ENCODE measurements at places on chromosomes 3 and 15.

DNA sequence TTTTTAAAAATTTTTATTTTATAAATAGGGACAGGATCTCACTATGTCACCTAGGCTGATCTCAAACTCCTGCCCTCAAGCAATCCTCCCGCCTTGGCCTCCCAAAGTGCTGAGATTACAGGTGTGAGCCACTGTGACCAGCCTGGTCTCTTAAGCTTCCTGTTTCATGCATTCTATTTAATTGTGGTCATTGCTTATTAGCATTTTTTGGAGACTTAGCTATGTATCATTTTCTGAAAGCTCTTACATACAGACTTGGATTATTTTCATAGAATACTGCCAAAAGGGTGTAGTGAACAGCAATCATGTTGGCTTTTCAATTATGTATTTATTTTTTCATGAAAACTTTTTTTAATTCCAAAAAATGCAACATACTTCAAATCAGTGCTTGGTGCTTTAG is 51.5 kb upstream of the DCUN1D1 start:
- no peak for DNase-seq

DNA sequence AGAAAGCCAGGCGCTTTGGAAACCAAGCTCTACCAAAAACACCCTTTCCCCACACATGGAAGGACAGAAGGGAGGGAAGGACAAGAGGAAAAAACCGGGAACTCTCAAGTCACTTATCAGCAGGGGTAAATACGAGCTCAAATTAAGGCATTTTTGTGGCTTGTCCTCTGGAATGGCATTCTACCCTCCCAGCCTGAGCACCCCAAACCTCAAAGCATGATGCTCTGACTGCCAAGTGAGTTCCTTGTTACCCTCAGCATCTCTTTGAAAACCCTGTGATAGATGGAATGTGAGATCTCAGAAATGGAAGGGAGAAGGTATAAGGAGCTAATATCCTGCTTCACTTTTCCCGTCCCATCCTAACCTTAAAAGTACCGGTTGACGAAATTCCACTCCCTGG is 8.1 kb upstream of the CSPG5 start:
- DNase-seq = no peak

- DNase-seq = no peak
These were observed 19.6 kb downstream of the VGLL4 start for GRCh38 chr3:11624161-11624560.

DNA sequence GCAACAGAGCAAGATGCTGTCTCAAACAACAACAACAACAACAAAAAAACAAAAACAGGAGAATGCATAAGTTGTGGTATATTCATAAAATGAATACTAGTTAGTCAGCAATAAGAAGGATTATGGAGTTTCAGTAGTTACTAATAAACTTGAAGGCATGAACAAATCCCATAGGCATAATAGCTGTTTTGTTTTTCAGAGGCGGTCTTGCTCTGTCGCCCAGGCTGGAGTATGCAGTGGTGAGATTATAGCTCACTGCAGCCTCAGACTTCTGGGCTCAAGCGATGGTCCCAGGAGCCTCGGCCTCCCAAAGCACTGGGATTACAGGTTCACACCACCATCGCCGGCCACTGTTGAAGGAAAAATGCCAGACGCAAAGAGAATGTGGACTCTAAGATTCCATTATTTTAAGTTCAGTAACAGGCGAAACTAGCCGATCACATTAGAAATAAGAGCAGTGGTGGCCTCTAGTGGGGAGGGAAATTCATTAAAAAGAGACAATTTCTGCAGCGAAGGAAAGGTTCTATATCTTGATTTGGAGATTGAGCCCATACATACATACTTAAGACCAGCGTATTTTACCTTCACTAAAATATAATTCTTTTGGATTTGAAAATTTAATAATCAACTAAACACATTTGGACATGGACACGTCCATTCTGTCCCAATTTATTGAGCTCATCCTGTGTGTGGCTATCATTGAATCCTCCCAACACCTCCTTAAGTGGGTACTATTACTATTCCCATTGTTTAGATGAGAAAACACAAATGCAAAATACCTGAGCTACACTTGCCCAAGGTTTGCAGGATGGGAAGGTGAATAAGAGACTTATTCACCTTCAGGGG is 27.4 kb upstream of the HDAC11 start:
- no peak for DNase-seq

DNA sequence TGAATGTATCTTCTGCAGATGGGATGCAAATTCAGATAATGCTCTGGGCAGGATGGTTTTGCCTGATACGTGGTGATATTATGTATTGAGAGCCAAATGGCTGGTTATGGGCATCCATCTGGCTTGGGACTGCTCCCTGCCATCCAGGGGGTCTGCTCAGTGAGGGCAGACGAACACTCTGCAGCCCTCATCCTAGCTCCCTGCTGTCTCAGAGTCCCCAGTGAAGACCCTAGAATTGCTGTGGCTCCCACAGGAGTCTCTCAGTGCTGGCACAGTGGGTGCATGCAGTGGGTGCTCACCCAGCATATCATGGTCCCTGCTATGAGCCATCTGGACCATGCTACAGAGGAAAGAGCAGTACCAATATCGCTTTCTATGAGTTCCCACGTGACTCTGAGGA is 10.3 kb downstream of the CX3CR1 start:
- DNase-seq = no peak

DNA sequence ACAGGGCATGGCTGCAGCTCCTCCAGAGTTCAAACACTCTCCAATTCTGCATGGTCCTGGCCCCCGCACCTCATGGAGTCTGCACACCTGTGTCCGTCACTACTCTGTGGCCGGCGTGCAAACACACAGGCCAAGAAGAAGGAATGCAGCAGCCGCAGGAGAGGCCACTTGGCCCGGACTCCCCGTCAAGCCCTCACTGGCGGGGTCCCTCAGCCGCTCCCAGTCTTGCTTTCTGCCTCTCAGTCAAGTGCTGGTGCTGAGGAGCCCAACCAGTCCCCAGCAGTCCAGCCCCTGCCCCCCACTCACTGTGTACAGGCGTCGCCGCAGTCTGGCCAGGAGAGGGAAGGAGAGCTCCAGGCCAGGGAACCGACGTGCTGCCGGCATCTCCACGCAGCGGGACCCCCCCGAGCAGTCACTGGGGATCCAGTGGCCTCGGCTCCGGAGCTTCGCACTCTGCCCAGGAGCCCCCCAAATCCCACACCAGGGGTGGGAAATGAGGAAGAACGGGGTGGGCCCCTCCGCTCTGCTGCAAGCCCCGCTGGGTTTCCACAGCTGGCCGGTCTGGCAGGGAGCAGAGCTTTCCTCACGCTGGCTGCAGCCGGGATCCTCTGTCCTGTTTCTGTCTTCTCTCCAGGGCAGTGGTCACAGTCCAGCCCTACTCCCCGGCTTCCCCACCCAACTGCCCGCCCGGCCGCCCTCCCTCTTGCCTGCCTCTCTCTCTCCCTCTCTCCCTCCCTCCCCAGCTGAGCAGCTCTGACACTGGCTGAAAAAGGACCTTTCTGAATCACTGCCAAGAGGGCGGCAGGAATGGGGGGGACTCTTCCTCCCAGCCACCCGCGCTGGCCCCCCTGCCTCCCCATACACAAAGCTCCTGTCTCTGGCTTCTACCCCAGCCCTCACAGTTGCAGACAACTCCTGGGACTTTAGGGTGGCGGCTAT is 16.0 kb downstream of the TNK2 start:
- DNase-seq = no peak

DNA sequence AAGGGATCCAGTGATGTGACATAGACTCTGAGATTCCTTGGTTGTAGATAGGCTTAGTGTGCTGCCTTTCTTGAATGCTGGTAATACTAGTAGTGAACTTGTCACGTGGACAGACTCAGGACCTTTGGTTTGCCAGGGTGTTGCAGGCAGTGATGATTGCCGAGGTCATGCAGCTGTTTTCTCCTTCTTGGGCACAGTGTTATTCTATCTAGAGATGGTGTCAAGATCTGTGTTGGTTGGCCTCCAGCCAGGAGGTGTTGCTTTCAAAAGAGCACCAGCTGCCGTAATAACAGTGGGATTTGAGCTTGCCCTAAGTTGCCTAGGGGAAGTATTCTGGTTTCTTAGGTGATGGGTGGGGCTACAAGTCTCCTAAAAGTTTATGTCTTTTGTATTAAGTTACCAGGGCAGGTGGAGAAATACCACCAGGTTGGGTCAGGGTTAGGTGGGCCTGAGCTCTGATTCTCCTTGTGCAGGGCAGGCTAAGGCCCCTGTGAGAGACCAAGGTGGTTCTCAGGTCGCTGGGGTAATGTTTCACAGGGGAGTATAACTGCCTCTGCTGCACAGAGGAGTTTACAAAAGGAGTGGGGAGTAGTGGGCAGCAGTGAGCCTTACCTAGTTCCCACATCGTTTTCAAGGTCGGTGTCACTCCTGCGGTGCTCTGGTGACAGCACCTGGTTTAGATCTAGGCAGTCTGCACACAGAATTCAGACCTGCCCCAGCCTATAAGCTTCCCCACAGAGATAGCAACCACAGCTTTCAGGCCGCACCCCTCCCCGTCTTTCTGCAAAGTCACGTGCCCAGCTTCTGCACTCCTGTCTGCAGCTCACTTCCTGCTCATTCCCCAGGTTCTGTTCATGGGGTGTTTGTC is 350.3 kb downstream of the DOCK3 start:
- peak; percentile 31 for DNase-seq

GRCh38 chr3:151576511-151577137 is 115.8 kb upstream of the IGSF10 start:
- DNase-seq = no peak

- no peak for DNase-seq
These were observed 70.5 kb upstream of the ALDH1A3 start for GRCh38 chr15:100809151-100809550.

- DNase-seq = no peak
These were observed 288.0 kb upstream of the TLE3 start for GRCh38 chr15:70385711-70386110.

DNA sequence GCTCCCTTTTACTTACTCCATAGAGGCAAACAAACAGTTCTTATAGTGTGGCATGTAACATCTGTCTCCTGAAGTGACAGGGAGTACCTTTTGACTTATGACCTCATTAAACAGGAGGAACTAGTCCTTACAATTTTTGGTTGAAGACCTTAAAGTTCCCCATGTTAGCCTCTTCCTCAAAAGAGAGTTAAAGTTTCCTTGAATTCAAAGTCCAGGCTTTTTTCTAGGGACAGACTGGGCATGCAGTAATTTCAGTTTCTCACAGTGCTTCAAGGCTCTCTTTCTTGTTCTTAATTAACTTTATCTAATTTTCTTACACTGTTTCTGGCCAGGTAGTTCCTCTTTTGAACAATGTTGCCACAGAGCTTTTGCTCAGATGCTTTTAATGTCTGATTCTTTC is 12.1 kb downstream of the GOLM2 start:
- DNase-seq = no peak

GRCh38 chr15:90337256-90337655 is 14.8 kb upstream of the ZNF774 start:
- DNase-seq = no peak

DNA sequence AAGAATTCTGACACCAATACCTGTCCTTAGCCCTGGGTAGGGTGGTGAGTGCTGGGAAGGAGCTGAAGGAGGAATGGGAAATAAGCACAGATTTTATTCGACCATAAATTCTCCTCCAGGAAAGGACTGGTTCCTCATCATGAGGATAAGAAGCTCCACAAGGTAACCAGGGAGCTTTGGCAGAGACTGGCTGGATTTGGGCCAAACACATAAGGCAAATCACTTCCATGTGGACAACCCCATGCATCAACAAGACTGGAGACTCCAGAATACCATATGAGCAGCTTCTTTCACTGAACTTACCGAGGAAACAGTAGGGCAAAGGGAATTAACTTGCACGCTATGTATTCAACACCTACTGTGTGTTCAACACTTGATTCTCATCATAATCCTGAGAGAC is 312.5 kb downstream of the NTRK3 start:
- no peak for DNase-seq

DNA sequence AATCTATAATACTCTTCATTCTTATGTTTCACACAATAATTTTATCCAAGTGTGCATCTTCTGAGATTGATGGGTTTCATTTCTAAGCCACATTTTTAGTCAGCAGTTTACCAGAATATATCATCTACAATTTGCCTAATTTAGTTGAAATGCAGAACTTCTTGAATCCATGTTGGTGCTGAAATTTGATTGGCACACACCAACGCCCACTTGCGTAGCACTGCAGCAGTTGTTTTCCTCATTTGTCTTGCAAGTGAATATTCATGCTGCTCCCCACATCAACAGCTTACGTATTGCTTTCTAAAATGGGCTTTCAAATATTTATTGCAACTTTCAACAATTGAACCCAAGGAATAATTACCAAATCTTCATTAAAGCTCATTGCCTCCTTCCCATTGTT is 87.8 kb upstream of the CTDSPL start:
- DNase-seq = no peak

DNA sequence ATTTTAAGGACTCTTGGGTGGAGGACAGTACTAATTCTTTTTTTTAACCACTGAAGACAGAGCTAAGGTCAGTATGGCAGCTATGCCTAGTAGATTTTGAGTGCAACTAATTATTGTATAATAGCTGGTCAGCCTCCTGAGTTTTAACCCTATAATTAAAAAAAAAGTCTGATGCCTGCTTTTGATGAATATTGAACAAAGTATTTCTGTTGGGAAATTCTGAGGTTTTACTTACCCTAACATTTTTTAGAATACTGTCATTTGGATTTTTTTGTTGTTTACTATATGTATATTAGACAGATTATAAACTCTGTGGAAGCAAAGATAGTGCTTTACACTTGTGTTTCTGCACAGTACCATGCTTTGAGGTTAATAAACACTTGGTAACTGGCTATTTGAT is 20.8 kb downstream of the TCF12 start:
- DNase-seq = no peak

DNA sequence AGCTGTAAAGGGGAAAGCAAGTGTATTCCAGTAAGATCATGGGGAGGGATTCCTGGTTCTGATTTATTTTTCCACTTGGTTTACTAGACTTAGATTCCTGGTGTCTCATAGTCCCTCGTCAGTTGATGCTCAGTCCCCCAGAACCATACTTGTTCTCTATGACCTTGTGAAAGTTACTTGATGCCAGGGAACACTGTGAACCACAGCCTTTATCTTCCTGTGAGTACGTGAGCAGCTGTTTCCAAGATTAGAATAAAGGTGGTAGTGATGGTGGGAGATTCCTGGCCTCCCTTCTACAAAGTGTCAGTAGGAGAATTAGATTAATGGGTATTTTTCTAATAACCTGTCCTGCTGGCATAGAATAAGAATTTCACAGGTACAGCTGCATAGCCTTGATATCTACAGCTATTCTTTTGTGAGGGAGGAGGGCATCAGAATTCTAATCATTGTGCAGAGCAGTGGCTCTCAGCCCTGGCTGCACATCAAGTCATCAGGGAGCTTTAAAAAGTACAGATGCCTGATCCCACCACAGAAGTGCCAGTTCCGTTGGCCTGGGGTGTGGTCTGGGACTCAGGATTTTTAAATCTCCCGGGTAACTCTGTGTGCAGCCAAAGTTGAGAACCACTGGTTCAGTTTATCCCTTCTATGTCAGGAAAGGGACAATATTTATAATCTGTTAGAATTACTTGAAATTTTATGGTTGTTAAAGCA is 20.0 kb downstream of the GPD1L start:
- DNase-seq = no peak

GRCh38 chr3:127165694-127166485 is 27.0 kb upstream of the PRR23E start:
- no peak for DNase-seq

- no peak for DNase-seq
These were observed 897 bp upstream of the CHL1 start for GRCh38 chr3:195666-196065.
